ENCODE measurements at places on chromosomes 2 and 18.

DNA sequence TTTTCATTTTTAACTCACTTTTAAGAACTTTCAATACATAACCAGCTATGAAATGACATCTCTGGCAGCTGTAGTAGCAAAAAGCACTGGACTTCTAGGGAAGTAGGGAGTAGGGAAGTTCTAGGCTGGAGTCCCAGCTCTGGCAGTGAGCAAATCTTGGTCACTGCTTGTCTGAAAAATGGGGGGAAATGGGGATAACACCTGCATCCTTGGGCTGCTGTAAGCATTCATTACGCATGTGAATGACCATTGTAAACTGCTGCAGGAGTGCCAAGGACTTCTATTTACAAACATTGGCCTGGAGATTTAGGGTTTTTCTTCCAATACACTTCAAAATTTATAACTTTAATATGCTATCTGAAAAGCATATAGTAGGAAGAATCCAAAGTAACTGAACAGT lies 972 bp upstream of the MPP4 start:
- H3K36me3 ChIP-seq = peaks cover 44% of the 10 kb centered on the region
- no peak overlapping the region for H3K27ac ChIP-seq
- no peaks in the 10 kb centered on the region for H3K4me1 ChIP-seq
- no peak for DNase-seq

GRCh38 chr18:31558567-31558966 lies 33.1 kb upstream of the TTR start:
- no peaks in the 10 kb centered on the region for H3K36me3 ChIP-seq
- no peak for DNase-seq
- H3K27ac ChIP-seq = no peak overlapping the region
- no peak overlapping the region for H3K4me3 ChIP-seq

DNA sequence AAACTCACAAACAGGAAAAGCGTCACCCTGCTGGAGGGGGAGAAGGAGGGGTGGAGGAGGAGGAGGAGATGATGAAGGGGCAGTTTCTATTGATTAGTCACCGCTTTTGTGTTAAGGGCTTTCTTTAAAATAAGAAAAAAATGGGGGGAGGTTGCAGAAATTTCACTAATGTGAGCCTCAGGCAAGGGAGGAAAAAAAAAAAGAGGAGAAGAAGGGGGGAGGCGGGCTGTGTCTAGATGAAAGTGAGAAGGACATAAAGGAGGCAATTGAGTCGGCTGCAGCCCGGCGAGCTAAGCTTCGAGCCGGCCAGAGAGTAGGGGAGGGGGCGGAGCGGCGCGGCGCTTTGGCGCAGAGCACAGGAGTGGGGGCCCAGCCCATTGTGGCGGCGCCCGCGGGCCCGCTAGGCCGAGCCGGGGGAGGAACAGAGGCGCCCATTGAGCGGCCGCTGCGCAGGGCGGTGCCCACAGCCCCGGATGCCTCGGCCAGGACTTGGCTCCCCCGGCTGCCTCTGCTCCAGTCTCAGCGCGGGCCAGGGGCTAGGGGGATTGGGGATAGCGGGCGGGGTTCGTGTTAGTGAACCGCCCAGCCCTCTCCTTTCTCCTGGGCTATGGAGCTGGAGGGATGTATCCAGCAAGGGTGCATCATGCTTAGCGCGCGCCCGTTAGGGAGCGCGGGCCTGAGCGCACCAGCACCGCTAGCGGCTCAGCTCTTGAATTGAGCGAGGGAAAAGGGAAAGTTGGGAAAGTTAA lies 7.9 kb downstream of the PAX3 start:
- H3K4me1 ChIP-seq = peaks cover 7% of the 10 kb centered on the region
- peaks cover 100% of the 10 kb centered on the region for H3K27me3 ChIP-seq
- no peak overlapping the region for H3K4me3 ChIP-seq
- no peak overlapping the region for H3K27ac ChIP-seq
- no peaks in the 10 kb centered on the region for H3K36me3 ChIP-seq

DNA sequence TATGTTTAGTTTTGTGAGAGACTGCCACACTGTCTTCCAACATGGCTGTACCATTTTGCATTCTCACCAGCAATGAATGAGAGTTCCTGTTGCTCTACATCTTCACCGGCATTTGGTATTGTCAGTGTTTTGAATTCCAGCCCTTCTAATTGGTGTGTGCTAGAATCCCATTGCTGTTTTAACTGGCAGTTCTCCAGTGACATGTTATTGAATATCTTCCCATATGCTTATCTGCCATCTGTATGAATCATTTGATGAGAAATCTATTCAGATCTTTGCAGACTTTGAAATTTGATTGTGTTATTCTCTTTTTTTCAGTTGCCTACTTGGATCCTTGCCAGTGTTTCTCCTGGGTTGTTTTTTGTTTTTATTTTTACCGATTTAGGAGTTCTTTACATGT lies 99.0 kb downstream of the SNTG2 start:
- no peak overlapping the region for H3K4me3 ChIP-seq
- H3K36me3 ChIP-seq = no peaks in the 10 kb centered on the region
- H3K27ac ChIP-seq = no peak overlapping the region

DNA sequence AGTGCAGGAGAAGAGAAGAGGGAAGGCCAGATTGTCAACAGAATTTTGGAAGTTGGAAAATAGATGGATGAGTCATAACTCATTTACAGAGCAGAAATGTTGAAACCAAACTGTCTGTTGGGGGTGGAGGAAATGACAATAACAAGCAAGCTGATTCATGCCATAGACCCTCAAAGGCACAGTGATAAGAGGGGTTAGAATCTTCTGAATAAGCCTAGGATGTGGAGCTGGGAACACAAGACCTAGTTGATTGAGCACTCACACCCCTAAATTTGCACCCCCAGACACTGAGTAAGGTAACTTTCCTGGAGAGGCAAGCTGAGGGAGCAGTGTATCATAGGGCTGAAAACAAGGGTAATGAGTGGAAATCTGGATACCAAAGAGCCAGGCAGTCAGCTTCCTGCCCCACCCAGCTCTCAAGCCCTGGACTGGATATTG lies 141.4 kb downstream of the SCG2 start:
- H3K27me3 ChIP-seq = no peaks in the 10 kb centered on the region
- H3K4me3 ChIP-seq = no peak overlapping the region
- no peak for DNase-seq
- no peaks in the 10 kb centered on the region for H3K36me3 ChIP-seq

DNA sequence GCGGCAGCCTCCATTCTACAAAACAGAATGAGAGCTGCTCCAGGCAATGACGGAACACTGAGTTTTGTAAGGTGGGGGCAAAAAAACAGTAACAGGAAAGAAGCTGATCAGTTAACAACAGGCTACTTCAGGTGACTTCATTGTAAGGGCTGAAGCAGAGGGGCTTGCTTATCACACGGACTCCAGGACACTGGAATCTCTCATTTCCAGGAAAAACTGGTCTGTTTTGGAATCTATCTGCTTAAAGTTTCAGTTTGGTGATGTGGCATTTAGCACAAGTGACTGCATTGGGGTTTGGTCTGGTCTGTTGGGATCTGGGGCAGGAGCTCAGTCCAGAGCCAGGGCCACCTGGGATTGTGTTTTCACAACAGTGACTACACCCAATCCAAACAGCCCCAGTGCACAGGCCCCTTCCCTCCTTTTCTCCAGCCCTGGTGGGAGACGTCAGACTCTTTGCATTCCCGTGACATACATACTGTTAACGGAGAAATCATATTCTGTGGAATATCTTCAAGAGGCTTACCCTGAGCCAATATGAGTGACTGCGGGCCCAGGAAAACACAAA lies 14.1 kb downstream of the AMER3 start:
- H3K27me3 ChIP-seq = no peaks in the 10 kb centered on the region
- H3K36me3 ChIP-seq = no peaks in the 10 kb centered on the region
- H3K4me3 ChIP-seq = no peak overlapping the region

DNA sequence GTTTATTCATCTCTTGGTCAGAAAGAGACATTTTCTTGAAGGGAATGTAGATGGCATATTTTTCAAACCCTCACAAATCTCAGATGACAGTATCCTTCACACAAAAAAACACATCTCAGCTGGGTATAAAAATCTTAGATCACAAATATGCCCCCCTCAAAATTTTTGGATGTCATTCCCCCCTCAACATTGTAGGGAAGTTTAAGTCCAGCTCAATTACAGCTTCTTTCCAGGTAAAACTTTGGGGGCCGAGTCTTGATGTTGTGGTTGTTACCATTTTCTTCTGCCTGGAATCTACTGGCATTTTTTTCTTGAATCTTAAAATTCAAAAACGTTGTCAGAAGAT lies 46.1 kb downstream of the HDAC4 start:
- H3K27me3 ChIP-seq = no peaks in the 10 kb centered on the region
- H3K36me3 ChIP-seq = peaks cover 13% of the 10 kb centered on the region
- no peak overlapping the region for H3K27ac ChIP-seq
- no peaks in the 10 kb centered on the region for H3K4me1 ChIP-seq
- DNase-seq = no peak

GRCh38 chr18:7830468-7830867 lies 263.4 kb downstream of the PTPRM start:
- no peak overlapping the region for H3K4me3 ChIP-seq
- no peaks in the 10 kb centered on the region for H3K36me3 ChIP-seq
- DNase-seq = peak; percentile 8
- no peaks in the 10 kb centered on the region for H3K4me1 ChIP-seq
- no peaks in the 10 kb centered on the region for H3K27me3 ChIP-seq

- no peak overlapping the region for H3K27ac ChIP-seq
- DNase-seq = no peak
- no peak overlapping the region for H3K4me3 ChIP-seq
- H3K4me1 ChIP-seq = no peaks in the 10 kb centered on the region
- peaks cover 2% of the 10 kb centered on the region for H3K27me3 ChIP-seq
- H3K36me3 ChIP-seq = no peaks in the 10 kb centered on the region
Observed at GRCh38 chr2:238999291-238999741, 151.4 kb downstream of the TWIST2 start.

- peaks cover 49% of the 10 kb centered on the region for H3K36me3 ChIP-seq
- peak overlapping the region; percentile 93 for H3K27ac ChIP-seq
- no peaks in the 10 kb centered on the region for H3K27me3 ChIP-seq
- no peak for DNase-seq
Observed at GRCh38 chr2:38750011-38750890, 910 bp downstream of the SRSF7 start.

GRCh38 chr18:79329786-79330185 lies 65.9 kb upstream of the NFATC1 start:
- peaks cover 36% of the 10 kb centered on the region for H3K36me3 ChIP-seq
- no peaks in the 10 kb centered on the region for H3K4me1 ChIP-seq
- no peak overlapping the region for H3K4me3 ChIP-seq
- DNase-seq = no peak
- no peaks in the 10 kb centered on the region for H3K27me3 ChIP-seq

DNA sequence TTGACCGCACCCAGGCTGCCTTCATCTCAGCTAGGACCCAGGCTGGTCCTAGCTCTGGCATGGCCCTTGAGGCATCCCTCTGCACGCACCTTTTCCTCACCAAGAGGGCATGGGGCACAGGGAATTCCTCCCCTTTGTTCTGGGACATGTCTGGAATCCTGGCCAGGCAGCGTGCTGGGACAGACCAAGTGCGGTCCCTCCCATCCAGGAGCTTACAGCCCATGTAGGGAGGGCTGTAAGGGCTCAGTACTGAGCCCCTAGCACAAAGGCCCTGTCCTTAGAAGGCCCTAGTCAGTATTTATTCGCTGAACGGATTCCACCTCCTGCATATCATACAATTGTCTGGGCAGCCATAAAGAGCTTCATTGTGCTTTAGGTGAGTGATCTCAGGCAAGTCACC lies 3.0 kb downstream of the TMEM37 start:
- peaks cover 14% of the 10 kb centered on the region for H3K4me1 ChIP-seq
- H3K27me3 ChIP-seq = no peaks in the 10 kb centered on the region
- no peaks in the 10 kb centered on the region for H3K36me3 ChIP-seq
- no peak overlapping the region for H3K27ac ChIP-seq
- H3K4me3 ChIP-seq = no peak overlapping the region

DNA sequence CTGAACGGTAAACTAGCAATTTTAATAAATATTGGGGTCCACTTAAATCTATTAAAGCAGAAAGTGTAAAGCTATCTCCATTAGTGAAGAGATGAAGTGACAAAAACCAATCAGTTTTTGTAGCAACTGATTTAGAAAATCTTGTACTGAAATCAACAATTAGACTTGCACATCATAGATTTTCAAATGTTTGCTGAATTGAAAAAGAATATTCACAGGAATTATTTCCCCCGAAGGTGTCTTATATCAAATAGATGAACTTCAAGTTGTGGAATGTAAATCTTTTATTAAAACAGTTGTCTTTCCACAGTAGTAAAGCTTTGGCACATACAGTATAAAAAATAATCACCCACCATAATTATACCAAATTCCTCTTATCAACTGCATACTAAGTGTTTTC lies 48.7 kb downstream of the ATIC start:
- no peak overlapping the region for H3K27ac ChIP-seq
- no peaks in the 10 kb centered on the region for H3K4me1 ChIP-seq
- H3K36me3 ChIP-seq = peaks cover 19% of the 10 kb centered on the region
- H3K4me3 ChIP-seq = no peak overlapping the region
- no peak for DNase-seq
- H3K27me3 ChIP-seq = no peaks in the 10 kb centered on the region

DNA sequence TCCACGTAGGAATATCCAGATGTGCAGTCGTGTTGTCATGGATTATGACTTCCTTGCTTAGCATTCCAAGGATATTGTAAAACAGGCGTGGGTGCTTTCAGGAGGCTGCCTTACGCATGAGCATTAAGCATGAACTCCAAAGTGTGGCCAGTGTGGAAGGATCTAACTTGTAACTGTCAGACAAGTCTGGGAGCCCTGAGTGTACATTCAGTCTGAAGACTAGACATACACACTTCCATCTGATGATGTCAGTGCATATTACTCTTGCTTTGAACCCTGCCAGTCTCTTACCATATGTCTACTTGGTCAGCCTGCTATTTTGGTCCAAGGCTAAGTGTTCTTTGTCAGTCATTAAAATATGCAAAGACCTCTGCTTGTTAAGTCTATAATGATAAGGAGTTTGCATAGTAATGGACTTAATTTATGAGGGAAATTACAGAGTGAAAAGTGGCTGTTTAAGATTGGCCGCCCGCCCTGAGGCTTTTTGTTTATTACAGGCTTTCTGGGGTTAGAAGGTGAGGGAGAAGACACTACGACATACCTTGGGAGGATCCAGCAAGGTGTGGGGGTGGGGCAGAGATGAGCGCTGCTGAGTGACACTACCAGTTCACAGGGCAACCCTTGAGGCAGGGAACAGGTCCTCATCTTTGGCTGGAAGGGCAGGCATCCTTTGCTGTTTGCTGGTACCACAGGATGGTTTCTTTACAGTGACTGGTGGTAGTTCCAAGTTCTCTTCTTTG lies 48.3 kb downstream of the CABLES1 start:
- no peaks in the 10 kb centered on the region for H3K27me3 ChIP-seq
- DNase-seq = no peak
- peaks cover 5% of the 10 kb centered on the region for H3K36me3 ChIP-seq
- H3K27ac ChIP-seq = no peak overlapping the region
- H3K4me1 ChIP-seq = peaks cover 7% of the 10 kb centered on the region
- H3K4me3 ChIP-seq = no peak overlapping the region

DNA sequence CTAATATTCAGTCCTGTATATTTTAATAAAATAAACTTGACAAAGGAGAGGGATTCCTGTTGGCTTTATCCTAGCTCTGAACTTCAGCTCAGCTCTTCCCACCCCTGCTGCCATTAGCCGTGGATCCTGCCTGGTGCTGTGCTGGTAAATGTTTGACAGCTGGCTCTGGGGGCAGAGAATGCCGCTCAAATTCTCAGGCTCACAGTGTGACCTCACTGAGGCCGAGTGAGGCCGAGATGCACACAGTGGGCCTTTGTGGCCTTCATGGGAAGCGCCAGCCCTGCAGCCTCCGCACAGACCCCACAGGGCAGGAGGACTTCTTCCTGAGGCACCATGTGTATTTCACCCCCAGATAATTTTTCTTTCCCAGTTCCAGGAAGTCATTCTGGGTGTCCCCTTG lies 16.5 kb upstream of the FAHD2A start:
- no peak for DNase-seq
- H3K27ac ChIP-seq = no peak overlapping the region
- H3K36me3 ChIP-seq = no peaks in the 10 kb centered on the region
- H3K27me3 ChIP-seq = no peaks in the 10 kb centered on the region
- H3K4me3 ChIP-seq = no peak overlapping the region

GRCh38 chr2:196073521-196073920 lies 4.9 kb upstream of the DNAH7 start:
- no peaks in the 10 kb centered on the region for H3K27me3 ChIP-seq
- no peak overlapping the region for H3K4me3 ChIP-seq
- no peaks in the 10 kb centered on the region for H3K4me1 ChIP-seq
- no peak overlapping the region for H3K27ac ChIP-seq
